ENCODE measurements at places on chromosomes 4 and X. TPM values are rescaled to one million over a fixed set of nuclear protein-coding genes. Genes with fewer than 3 reads are reported as not detected.

Gene CYSLTR1
- total RNA-seq = not detected

Gene NFKB1
- 57.9 TPM for total RNA-seq

Gene SYTL4
- total RNA-seq = 35.9 TPM

Gene MID1
- 28.3 TPM for total RNA-seq

Gene HEPH
- 109 TPM for total RNA-seq

Gene USP27X
- 3.6 TPM for total RNA-seq

Measured in smooth muscle cell of the umbilical artery (primary cell).